ENCODE measurements at places on chromosomes 6 and 20.

DNA sequence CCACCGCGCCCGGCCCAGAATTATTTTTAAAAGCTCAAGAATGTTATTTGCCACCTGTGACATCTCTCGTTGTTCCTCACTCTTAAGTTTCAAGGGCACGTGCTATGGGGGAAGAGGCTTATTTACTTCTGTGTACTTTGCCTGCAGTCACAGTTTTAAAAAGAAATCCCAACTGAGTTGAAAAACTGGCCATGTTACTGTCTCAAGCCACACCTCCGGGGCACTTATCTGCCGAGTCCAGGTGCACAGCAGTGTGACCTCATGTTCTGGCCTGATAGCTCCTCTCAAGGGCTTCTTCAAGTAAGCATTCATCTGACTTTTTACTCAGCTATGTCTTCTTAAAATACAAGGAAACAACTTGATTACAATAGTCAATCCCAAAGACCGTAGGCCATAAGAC is 34.5 kb downstream of the SHLD1 start:
- H3K27me3 ChIP-seq: no peaks in the 10 kb centered on the region
- H3K27ac ChIP-seq: no peak overlapping the region
- peaks cover 8% of the 10 kb centered on the region for H3K36me3 ChIP-seq
- DNase-seq: no peak
- no peak overlapping the region for H3K4me3 ChIP-seq

GRCh38 chr20:3687655-3688054 is 5.8 kb upstream of the ADAM33 start:
- H3K4me3 ChIP-seq: no peak overlapping the region
- no peak overlapping the region for H3K27ac ChIP-seq
- DNase-seq: no peak

DNA sequence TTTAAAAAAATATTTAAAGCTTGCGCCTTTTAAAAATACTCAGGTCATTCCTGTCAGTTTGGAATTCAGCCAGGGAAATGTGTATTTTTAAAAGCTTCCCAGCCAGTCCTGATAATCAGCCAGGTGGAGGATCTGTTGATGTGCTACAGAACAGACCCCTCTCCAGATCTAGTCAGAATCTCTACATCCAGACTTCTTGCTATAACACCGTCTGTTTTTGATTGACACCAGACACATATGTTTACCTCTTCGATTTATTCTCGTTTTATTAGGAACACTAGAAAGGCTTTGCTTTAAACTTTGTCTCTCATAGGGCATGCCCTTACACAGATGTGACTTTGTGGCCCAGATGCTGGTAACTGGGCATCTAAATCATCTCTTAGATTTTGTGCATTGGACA is 11.7 kb downstream of the PARD6B start:
- DNase-seq: no peak
- no peaks in the 10 kb centered on the region for H3K27me3 ChIP-seq
- H3K27ac ChIP-seq: no peak overlapping the region
- H3K4me3 ChIP-seq: no peak overlapping the region
- H3K36me3 ChIP-seq: peaks cover 9% of the 10 kb centered on the region

DNA sequence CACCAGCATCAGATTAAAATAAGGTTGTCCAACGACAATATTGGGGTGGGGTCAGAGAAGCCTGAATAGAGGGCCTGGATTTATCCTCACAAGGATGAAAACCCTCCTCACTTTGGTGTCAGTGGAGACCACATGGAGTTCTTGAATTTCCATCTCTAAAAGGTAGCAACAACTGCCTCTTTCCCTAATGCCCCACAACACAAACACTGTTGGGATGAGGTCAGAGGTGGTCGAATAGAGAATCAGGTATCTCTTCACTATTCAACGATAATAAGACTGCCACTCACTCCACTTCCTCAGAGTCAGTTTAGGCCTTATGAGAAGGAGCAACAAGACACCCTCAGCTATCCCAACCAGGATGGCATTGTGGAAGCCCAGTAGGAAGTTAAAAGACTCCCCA is 596.1 kb downstream of the HTR1B start:
- H3K4me3 ChIP-seq: no peak overlapping the region
- no peak for DNase-seq
- no peak overlapping the region for H3K27ac ChIP-seq
- H3K36me3 ChIP-seq: no peaks in the 10 kb centered on the region

- H3K27me3 ChIP-seq: peaks cover 4% of the 10 kb centered on the region
- H3K27ac ChIP-seq: no peak overlapping the region
- H3K36me3 ChIP-seq: no peaks in the 10 kb centered on the region
- DNase-seq: no peak
- no peak overlapping the region for H3K4me3 ChIP-seq
- no peaks in the 10 kb centered on the region for H3K4me1 ChIP-seq
Measured at GRCh38 chr20:40863355-40863919, 165.2 kb upstream of the TOP1 start.

DNA sequence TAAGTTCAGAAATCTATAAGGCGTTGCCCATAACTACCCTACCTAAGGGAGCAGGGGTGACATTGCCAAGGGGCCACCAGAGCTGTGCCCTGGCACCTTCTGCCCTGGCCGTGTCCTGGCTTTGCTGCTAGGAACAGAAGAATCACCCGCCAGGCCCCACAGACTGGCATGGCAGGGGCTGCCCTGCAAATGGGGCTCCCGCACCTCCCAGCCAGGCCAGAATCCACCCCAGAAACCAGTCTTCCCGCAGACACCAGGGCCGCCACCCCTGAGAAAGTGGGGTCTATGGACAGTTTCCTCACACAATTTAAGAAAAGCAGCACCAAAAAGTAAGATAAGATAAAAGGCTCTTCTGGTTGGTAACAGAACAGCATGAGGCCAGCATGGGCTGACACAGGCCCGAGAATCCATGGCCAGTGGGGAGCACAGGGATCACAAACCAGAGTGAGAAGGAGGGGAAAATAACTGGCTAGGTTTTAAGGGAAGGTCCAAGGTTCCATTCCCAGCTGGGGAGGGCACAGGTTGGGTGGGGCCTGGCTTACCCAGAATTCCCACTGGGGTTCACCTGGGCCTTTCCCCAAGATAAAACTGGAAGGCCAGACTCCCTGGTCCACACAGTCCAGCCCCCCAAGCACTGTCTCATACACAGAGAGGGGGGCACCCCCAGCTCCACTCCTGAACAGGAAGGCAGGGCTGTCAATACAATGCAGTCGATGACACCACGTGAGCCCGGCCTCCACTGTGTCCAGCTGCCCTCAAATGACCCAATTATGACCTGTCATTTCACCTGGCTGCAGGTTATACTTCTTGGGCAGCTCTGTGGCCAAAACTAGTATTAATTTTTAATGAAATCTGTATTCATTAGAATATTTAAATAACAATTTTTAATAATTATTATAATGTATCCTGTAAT is 59.4 kb downstream of the PYGB start:
- no peak overlapping the region for H3K4me3 ChIP-seq
- DNase-seq: no peak
- peak overlapping the region; percentile 20 for H3K27ac ChIP-seq
- H3K4me1 ChIP-seq: peaks cover 9% of the 10 kb centered on the region
- no peaks in the 10 kb centered on the region for H3K27me3 ChIP-seq

DNA sequence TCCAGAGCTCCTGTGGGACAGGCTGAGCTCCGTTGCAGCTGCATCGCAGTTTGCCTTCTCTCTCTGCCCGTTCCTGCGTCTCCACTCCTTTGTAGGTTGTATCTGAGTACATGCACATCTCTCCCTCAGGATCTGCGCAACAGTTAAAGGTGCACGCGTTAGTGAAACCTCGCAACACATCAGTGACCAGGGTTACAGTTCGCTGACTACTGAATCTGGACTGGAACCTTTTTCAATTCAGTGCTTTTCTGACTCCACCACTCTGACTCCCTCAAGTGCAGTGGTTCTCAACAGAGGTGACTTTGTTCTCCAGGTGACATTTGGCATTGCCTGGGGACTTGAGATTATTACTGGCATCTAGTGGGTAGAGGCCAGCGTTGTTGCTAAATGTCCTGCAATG is 44.0 kb downstream of the UST start:
- H3K36me3 ChIP-seq: peaks cover 6% of the 10 kb centered on the region
- no peaks in the 10 kb centered on the region for H3K27me3 ChIP-seq
- peak overlapping the region; percentile 85 for H3K27ac ChIP-seq

DNA sequence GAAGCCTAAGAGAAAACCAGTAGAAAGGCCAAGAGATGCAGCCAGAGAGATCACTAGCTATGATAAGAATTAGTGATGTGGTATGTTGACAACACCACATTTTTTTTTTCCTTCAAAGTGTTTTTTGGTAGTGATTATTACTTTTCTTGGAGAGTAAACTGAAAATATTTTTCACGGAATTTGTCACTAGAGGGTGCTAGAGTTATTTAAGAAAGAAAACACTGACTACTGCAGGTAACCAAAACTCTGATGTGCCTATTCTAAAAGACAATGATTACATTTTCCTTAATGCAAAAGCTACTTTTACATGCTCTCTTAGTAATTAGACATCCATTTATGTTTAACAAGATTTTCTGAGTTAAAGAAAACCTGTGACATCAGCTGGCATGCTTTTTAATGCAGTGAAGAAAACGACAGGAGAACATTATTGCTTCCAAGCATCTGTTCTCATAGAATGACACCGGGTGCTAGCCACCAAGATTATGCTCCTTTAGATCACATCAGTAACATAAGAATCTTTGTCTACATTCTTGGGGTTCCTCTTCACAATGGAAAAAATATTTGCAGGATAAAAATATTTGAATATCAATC is 28.8 kb downstream of the RWDD2A start:
- no peaks in the 10 kb centered on the region for H3K27me3 ChIP-seq
- no peak overlapping the region for H3K4me3 ChIP-seq
- no peaks in the 10 kb centered on the region for H3K36me3 ChIP-seq
- H3K27ac ChIP-seq: no peak overlapping the region

GRCh38 chr20:10565191-10565921 is 108.4 kb downstream of the JAG1 start:
- H3K4me3 ChIP-seq: no peak overlapping the region
- no peak for DNase-seq
- H3K4me1 ChIP-seq: no peaks in the 10 kb centered on the region
- H3K36me3 ChIP-seq: peaks cover 49% of the 10 kb centered on the region
- H3K27me3 ChIP-seq: no peaks in the 10 kb centered on the region
- H3K27ac ChIP-seq: no peak overlapping the region

DNA sequence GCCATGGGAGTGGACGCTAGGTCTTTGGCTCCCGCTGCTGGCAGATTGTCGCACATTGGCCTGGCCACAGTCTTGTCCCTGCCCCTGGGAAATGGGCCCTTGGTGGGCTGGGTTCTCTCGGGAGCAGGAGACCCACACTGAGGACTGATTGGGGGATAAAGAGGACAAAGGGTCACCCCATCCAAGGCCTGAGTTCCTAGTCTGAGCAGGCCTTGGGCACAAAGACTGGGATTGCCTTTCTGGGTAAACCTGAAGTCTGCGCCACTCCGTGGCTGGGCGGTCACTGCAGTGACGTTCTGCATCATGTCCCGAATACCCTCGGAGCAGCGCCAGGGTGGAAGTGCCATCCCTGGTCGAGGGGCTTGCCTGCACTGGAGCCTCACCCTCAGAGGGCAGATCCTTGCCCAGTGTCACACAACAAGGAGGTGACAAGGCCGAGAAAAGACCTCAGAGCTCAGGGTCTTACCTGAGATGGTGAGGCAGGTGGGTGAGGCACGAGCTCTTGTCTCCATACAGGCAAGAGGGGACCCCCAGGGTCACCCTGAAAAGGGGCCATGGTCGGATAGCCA is 36.1 kb upstream of the ZBP1 start:
- no peak overlapping the region for H3K27ac ChIP-seq
- H3K27me3 ChIP-seq: peaks cover 4% of the 10 kb centered on the region
- H3K4me3 ChIP-seq: no peak overlapping the region
- peaks cover 33% of the 10 kb centered on the region for H3K4me1 ChIP-seq
- peaks cover 13% of the 10 kb centered on the region for H3K36me3 ChIP-seq

GRCh38 chr20:3997446-3997845 is 17.9 kb downstream of the RNF24 start:
- H3K36me3 ChIP-seq: no peaks in the 10 kb centered on the region
- no peaks in the 10 kb centered on the region for H3K4me1 ChIP-seq
- H3K27me3 ChIP-seq: no peaks in the 10 kb centered on the region
- H3K4me3 ChIP-seq: no peak overlapping the region
- no peak overlapping the region for H3K27ac ChIP-seq

DNA sequence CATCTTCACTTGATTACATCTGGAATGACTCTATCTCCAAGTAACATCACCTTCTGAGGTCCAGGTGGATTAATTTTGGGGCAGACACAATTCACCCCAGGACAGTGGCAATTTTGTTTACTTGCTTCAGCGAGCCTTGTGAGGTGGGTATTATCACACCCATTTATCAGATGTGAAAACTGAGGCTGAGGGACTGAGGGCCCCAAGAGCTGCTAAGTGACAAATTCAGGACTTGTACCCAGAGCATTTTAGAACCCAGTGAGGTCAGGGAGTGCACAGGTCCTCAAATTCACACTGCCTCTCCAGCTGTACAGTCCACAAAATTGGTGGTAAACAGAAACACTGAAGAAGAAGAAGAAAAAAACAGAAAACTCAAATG is 125.2 kb upstream of the PMEPA1 start:
- H3K27me3 ChIP-seq: peaks cover 3% of the 10 kb centered on the region
- H3K36me3 ChIP-seq: no peaks in the 10 kb centered on the region
- no peak overlapping the region for H3K4me3 ChIP-seq
- peaks cover 2% of the 10 kb centered on the region for H3K4me1 ChIP-seq
- no peak overlapping the region for H3K27ac ChIP-seq

DNA sequence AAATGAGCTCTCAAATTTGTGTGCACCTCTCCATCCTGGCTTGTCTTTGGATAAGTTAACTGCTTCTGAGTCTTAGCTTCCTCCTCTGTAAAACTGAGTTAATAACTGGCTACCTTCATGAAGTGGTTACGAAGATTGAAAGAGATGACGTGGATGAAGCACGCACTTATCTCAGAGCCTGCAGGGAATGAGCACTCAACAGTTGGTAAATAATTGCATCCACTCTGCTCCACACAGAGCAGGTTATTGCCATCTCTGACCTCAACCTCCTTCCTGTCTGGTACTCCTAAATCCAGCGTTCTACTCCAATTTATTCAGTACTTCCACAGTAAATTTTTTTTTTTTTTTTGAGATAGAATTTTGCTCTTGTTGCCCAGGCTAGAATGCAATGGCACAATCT is 6.9 kb downstream of the AURKA start:
- H3K4me3 ChIP-seq: no peak overlapping the region
- peaks cover 12% of the 10 kb centered on the region for H3K36me3 ChIP-seq
- DNase-seq: no peak
- peaks cover 2% of the 10 kb centered on the region for H3K4me1 ChIP-seq
- no peaks in the 10 kb centered on the region for H3K27me3 ChIP-seq
- H3K27ac ChIP-seq: no peak overlapping the region

- no peak overlapping the region for H3K4me3 ChIP-seq
- no peaks in the 10 kb centered on the region for H3K27me3 ChIP-seq
- H3K4me1 ChIP-seq: peaks cover 18% of the 10 kb centered on the region
- H3K36me3 ChIP-seq: peaks cover 4% of the 10 kb centered on the region
- DNase-seq: no peak
Measured at GRCh38 chr6:11120271-11121005, 8.9 kb upstream of the ERVFRD-1 start.

DNA sequence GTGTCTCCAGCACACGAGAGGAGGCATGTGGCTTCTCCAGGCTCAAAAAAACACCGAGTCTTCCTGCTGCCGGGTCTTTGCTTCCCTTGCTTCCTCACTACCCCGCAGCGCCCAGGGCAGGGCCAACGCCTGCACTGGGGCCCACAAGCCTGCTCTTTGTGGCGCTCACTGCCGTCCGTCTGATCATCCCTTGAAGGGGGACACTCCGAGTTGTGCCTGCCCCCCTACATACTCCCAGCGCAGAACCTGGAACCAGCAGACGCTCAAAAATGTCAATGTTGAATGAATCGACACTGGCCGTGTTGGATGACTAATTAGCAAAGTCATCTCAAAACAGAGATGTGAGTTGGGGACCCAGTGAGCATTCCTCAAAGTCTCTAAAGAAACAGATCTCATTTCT is 8.1 kb upstream of the ARFGAP1 start:
- no peak for DNase-seq
- H3K27ac ChIP-seq: no peak overlapping the region
- H3K4me3 ChIP-seq: no peak overlapping the region
- peaks cover 2% of the 10 kb centered on the region for H3K36me3 ChIP-seq
- H3K4me1 ChIP-seq: peaks cover 3% of the 10 kb centered on the region

All from memory B cell (primary cell).